H4 (cell line): ENCODE measurements at places on chromosomes 13 and 19.
A peak's percentile ranks its signal among the peaks of the same experiment; 100 is the strongest.

- DNase-seq = no peak
These were observed 687.4 kb upstream of the SLITRK6 start for GRCh38 chr13:86486582-86486981.

DNA sequence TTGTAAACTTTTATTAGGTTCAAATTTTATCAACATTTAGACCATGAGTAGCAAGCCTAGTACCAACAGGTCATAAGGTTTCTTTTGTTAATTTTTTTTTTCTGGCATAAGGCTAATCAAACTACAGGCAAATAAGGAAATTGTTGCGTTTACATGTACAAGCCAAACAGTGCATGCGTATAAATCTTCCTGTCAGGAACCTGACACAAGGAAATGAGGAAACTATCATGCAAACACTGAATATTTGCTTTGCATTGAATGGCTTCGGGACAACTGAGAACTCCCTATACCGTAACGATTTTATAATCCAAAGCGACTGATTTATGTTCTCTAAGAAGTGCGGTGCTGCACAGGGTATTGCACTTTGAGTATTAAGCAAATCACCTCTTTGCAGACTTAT, 133.0 kb upstream of the TRPC4 start:
- DNase-seq = no peak

DNA sequence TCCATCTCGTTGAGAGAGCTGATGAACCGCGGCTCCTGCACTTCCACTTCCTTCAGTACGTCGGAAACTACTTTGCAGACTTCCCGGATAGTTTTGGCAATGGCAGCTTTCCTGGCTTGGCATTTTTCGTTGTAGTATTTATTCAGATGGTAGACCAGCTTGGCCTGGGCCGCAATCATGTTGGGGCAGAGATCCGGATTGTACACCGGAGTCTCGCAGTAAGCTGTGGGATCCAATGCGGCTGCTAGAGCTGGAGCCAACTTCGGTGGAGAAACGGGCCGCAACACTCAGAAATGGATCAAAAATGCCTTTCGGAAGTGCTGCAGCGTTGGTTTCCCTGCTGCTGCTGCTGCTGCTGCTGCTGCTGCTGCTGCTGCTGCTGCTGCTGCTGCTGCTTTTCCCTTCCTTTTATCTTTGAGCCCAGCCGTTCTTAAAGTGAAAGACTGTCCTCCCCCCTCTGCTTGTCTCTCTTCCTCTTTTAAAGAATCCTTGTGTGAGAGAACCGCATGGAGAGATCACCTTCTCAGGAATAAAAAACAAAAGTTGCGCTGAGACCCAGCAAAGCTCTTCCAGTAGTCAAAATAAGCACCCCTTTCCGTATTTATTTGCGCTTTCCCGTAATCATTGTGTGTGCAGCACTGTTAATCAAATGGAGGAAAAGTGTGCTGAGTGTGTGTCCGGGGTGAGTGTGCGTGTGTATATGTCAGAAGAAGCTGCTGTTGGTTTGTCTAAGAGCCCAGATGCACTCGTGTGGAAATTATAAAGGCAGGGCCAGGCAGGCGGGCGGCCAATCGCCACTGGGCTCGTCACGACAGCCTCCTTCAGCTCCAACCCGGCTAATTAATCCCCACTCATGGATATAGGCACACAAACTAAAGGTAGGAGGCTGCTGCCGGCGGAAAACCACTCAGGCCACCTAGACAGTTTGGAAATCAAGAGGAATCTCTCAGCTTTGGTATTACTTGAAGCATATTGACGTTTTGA, at the start of gene MAB21L1:
TSS of gene MAB21L1 (minus strand) at position 730 of the 984 bp plus-strand sequence. CDS start at position 179, 551 bp downstream.
- peak; percentile 3 for DNase-seq

DNA sequence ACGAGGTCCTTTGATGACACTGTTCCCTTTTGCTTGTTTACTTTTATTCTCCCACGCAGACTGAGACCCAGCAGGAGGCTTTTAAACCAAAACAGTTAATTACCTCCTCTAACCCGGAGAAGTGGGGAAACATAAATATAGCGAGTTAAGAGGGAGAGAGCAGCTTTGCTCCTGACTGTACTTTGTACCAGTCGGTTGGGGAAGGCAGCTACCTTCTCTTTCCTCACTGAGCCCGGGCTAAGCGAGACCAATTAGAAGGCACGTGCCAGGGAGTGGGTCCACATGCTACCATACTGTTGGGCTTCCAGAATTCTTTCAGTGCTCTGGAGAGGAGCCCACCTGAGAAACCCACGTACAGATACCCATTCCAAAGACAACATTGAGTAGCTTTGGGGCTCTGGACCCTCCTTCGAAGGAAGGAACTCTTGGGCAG, 124.2 kb downstream of the ZIC5 start:
- no peak for DNase-seq

DNA sequence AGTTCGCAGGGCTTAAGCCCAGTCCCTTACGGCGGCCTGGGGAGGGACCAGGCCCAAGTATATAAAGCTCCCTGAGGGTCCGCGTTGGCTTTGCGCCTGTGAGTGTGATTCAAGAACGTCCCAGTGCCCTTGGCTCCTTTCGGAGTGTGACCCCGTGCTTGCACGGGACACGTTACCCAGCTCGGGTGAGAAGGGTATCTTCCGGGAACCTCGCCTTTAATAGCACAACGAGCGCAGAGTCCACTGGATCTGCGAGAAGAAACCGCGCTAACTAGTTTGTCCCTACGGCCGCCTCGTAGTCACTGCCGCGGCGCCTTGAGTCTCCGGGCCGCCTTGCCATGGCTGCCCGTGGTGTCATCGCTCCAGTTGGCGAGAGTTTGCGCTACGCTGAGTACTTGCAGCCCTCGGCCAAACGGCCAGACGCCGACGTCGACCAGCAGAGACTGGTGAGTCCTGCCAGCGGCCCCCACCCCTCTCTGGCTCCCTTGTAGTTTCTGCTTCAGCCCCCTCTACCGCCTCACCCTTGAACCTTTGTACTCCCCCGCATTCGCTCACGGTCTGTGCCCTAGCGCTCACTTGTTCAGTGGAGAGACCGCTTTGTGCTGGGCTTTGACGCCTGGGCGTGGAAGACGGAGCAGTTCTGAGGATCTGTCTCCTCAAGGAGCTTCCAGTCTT, at the start of gene DNAJC15:
TSS of gene DNAJC15 (plus strand) at position 298 of the 675 bp plus-strand sequence. CDS start at position 339, 41 bp downstream.
- peak; percentile 42 for DNase-seq

DNA sequence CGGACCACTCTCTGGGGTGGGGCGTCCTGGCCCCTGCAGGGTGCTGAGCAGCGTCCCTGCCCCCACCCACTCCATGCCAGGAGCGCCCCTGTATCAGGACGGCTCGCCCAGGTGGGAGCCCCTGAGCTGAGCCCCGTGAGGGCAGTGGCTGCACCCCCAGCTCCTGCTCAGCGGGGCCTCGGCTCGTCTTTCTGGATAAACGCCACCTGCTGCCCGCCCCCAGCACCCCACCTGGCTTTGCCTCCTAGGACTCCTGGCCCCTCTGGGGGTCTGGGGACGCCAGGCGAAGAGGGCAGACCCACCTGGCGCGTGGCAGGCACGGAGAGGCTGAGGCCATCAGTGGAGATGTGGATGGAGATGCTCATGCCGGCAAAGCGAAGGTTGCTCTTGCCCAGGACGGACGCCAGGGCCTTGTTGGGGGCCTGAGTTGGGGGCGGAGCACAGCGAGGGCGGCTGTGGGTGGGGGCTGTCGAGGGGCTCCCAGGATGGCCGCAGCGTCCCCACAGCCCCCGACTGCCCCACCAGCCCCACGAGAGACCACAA, 22.3 kb downstream of the SHC2 start:
- no peak for DNase-seq

DNA sequence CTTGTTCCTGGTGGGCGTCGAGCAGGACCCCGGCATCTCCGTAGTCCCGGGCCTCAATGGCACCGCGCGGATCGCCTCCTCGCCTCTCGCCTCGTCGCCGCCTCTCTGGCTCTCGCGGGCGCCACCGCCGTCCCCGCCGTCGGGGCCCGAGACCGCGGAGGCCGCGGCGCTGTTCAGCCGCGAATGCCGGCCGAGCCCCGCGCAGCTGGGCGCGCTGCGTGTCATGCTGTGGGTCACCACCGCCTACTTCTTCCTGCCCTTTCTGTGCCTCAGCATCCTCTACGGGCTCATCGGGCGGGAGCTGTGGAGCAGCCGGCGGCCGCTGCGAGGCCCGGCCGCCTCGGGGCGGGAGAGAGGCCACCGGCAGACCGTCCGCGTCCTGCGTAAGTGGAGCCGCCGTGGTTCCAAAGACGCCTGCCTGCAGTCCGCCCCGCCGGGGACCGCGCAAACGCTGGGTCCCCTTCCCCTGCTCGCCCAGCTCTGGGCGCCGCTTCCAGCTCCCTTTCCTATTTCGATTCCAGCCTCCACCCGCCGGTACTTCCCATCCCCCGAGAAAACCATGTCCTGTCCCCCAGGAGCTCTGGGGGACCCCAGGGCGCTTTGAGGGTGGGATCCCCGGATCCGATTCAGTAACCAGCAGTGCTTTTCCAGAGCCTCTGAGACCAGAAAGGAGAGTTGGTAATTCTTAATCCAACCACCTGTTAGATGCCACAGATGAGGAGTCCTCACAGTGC, 885 bp downstream of the MLNR start:
- no peak for DNase-seq

DNA sequence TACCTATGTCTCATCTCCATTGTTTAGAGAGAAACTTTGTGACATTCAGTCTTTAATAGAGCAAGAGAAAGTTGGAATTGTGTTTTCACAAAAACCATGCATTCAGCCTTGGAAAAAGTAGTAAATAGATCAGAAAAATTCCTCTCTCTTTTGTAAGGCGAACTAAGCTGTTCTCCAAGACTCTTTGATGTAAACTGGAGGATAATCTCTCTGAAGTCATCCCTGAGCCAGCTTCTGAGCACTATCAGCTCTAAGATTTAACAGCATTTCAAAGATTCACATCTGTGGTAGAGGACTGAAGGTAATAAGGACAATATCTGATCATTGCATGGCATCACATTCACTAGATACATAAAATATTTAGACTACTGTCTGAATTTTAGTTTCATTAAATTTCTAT, 904.6 kb upstream of the ATXN8OS start:
- DNase-seq = no peak

- DNase-seq = no peak
These were observed 57.3 kb upstream of the TNFRSF19 start for GRCh38 chr13:23512762-23513395.

DNA sequence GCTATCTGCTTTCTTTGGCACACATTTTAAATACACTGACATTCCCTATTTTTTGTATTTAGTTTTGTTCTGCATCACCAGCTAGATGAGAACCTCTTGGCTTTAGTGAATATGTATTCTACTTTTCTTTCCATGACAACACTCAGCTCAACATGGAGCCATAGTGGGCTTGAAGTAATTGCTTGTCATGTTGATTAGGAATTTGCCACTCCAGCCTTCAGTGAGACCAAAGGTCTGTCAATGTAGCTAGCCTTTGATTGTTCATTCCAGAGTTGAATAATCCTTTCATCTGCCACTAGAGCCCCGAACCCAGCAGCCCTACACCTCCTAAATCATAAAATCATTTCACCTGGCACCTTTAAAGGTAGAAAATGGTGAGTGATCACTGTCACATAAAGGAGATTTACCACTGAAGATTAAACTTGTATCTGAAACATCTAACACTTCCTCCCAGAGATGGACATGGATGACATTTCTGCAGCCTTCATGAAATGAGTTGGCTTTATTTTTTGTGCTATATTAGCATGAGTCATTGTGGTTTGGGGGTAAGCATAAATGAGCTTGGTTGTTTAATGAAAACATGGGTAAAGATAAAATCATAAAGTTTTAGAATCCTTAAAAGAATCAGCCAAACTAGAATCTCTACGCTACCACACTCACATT, 29.2 kb upstream of the GARRE1 start:
- peak; percentile 74 for DNase-seq

- DNase-seq = no peak
These were observed 2791.0 kb upstream of the PCDH20 start for GRCh38 chr13:64206430-64207225.

DNA sequence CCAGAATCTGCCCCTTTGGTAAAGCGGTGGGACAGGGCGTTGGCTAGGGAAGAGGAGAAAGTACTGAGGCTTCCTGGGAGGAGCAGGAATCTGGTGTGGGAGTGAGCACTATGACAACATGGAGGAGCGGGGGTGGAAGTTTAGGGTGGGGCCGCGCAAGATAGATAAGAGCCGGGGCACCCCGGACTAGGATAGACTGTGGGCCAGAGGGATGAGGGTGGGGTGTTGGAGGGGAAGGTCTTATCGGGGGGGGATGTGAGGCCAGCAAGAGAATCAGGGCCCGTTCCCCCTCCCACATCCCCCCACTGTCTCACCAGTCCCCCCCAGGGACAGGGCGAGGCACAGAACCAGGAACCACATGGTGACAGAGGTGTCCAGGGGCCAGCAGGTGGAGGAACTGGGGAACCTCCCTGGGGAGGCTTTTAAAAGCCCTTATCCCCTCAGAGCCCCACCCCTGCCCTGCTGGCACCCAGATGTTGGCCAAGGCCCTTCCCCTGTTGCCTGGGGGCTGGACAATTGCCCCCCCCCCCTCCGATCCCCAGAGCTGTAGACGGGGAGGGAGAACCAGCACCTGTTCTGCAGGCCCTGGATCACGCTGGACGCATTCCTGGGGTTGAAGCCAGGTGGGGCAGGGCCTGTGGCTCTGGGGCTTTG, at the start of gene KLK1:
TSS of gene KLK1 (minus strand) at position 399 of the 654 bp plus-strand sequence. CDS start at position 360, 39 bp downstream.
- no peak for DNase-seq

DNA sequence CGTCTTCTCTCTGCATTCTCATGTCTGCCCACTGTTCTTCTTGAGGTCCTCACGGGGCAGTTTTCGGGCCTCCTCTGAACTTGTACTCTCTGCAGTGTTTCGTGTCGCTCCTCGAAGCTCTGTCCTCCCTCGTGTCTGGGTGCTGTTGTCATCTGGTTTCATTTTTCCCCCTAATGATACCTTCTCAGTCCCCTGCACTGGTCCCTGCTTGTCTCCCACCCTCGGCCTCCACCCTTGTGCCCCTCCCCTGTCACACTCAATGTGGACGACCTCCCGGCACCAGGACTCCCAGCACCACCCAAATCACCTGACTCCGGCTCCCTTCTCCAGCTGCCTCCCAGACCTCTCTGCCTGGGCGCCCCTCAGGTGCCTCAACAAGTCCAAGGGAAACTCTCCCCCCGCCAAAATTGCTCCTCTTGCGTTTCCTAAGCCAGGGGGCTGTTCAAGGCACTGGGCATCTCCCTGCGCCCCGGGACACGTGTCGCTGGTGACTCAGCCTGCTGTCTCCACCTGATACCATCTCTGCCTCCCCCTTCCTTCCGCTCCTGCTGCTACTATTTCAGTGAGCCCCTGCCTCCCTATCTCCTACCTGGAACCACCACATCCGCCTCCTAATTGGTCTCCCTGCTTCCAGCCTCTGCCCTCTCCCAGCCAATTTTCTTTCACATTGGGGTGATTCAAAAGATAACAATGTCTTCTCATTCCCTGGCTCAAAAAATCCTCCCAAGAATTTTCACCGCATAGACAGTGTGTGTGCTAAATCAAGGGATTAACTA, 49.5 kb downstream of the RFX2 start:
- DNase-seq = peak; percentile 70

- no peak for DNase-seq
These were observed 4.2 kb upstream of the TEX29 start for GRCh38 chr13:111316161-111316730.

GRCh38 chr19:49890349-49891311, 6.1 kb downstream of the IL4I1 start:
- no peak for DNase-seq

GRCh38 chr13:79973533-79973963, 367.4 kb downstream of the SPRY2 start:
- peak; percentile 26 for DNase-seq
